ENCODE measurements at places on chromosomes 1 and 21.

DNA sequence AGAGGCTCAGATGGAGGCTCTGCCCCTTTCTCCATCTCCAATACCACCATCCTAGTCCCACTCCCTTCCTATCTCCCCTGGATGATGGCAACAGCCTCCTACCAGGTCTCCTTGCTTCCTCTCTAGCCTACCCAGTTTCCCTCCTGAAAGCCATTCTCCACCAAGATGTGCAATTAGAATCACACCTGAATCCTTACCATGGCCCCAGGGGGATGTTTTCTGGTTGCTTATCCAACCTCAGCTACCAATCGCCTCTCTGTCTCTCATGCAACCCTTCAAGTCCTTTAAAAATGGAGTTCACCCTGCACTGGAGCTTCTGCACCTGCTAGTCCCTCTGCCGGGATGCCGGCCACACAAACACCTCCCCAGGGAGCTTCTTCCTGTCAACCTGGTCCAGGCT, 2.9 kb downstream of the RCAN1 start:
- no peak for DNase-seq

DNA sequence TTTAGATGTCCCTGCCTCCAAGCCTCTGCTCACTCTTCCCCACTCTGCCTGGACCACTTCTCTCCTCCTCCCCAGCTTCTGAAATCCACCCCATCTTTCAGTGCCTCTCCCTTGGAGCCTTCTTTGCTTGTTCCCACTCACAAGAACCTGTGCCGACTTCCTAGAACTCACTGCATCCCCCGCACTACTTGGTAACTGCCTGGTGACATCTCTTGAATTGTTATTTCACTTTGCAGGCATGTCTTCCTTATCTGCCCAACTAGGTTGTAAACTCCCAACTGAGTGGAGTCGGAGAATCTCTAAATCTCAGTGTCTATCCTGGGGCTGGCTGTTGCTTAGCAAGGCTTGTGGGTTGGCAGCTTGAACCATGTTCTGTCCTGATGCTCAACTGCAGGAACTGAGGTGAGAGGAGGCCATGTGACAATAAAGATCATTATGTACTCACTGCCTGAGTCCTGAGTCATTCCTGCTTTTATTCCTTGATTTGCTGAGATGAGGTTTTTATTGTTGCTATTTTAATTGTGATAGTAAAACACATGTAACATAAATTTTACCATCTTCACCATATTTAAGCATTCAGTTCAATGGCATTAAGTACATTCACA, 3.9 kb downstream of the KPRP start:
- no peak for DNase-seq

DNA sequence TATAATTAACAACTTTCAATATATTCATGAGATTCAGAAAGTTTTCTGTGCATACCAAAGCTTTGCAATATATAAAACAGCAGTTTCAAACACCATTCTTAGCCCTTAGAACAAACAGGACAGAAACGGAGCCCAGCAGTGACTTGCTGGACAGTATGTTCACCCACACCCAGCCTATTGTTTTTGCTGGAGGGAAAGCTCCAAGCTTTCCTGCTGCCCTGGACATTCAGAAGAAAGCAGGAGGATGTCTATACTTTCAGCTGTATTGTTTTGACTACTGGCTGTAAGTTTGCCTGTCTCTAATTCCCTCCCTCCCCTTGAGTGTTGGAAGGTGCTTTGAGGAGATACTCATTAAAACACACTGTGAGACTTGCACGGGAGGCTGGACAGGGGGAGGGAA, 9.6 kb downstream of the DENND2C start:
- DNase-seq: no peak

DNA sequence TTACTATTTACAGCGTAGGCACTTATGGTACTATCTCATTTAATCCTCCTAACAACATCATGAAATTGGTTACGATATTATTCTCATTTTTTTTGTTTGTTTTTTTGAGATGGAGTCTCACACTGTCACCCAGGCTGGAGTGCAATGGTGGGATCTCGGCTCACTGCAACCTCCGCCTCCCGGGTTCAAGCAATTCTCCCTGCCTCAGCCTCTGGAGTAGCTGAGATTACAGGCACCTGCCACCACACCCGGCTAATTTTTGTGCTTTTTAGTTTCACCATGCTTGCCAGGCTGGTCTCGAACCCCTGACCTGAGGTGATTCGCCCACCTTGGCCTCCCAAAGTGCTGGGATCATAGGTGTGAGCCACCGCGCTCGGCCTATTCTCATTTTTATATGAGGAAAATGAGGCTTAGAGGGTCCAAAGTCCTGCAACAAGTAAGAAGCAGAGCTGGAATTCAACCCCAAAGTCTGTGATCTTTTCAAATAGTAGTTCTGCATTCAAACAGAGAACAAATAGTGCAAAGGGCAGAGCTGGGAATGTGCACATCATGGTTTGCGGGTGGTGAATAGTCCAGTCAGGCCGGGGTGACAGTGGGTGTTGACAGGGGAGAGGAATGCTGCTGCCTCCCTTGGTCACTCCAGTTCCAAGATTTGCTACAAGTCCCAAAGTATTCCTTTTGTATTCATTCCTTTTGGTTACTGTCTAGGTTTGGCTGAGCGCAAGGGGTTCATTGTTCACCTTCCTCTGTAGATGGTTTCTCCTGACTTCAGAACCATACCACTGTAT, 4.6 kb downstream of the PRUNE1 start:
- no peak for DNase-seq

- no peak for DNase-seq
Measured at GRCh38 chr1:37723390-37724078, 31.2 kb downstream of the CDCA8 start.

Data from iris pigment epithelial cell (primary cell).